Stimulated activated CD4-positive, alpha-beta T cell treated with anti-CD3 and anti-CD28 coated beads, TNF-alpha, amount 100 ng/mL, for 4 hours (primary cell): ENCODE measurements at places on chromosomes 11 and 22.

DNA sequence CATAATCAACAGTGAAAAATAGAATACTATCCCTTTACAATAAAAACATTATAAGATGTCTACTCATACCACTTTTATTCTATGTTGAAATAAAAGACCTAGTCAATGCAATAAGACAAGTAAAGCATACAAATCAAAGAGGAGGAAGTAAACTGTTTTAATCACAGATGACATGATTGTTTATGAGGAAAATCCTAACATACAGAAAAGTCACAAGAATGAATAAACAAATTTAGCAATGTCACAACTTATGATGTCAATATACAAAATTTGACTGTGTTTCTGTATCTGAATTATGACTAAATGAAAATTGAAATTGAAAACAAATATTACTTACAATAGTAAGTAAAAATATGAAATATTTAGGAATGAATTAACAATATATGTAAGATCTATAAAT lies 221.9 kb upstream of the GRIA4 start:
- no peak for DNase-seq

- no peak for DNase-seq
These were observed 87.5 kb downstream of the RRM1 start for GRCh38 chr11:4181782-4182721.

GRCh38 chr22:46159212-46159611 lies 8.9 kb downstream of the PPARA start:
- no peak for DNase-seq

- no peak for DNase-seq
These were observed 13.5 kb downstream of the FSHB start for GRCh38 chr11:30244265-30244664.

GRCh38 chr11:126485021-126485792 lies 129.7 kb downstream of the ST3GAL4 start:
- DNase-seq = no peak

DNA sequence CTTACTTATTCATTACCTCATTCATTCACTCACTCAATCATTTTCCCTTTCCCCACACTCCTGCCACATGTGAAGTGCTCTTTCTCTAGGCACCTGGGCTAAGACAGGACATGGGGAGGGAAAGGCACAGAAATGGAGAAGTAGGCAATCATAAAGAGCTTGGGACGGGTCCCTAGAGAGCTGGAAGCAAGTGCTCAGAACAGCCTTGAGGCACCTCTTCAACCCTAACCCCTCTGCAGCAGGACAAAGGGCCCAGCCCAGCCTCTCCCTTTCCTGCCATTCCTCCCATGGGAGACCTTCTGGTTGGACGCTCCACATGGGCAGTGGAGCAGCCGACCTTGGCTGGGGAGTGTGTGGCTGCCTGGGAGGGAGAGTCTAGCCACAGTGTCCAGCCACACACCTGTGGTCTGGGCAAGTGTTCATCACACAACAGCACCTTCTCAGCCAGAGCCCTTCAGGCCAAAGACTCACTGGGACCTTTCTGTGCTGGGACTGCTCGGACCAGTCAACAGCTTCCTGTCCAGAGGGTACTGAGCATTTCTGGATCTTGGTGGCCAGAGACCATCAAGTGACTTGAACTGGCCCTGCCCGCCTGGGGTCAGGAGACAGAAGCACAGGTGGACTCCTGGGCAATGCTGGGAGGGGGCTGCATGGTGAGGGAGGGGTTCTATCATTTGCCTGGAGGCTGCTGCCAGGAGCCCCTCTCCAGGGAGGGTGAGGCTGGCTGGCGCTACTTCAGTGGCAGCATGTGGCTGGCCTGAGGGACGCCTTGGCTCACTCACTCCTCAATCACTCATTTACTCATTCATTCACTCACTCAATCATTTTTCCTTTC lies 1.0 kb upstream of the MUC5AC start:
- no peak for DNase-seq

DNA sequence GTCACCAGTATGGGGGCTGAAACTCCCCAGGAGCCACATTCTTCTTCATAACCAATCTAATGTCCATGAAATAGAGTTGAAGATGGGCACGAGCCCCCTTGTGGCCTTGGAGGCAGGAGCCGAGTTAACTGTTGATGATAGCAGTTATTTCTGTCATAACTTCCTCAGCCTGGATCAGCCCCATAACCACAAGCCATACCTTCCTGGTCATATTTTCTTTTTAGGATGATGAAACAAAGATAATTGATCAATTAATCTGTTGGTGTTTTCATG lies 65.0 kb upstream of the TTC12 start:
- no peak for DNase-seq

DNA sequence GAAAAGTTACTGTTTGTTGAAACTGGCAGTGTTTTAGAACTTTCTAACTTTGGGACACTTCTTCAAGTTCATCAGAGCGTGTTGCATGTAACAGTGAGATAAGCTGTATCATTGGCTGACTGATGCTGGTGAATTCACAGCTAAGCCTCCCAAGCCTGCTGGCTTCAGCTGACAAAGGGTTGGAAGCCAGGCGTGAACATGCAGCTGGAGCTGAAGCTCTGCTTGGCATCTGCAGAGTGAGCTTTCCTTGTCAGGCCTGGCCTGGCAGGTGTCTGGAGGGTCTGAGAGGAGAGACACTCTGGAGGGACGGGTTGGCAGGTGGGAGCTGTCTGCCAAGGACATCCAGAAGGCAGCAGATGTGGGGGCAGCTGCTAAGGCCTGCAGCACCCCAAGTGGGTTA lies 1.5 kb downstream of the AMPD3 start:
- no peak for DNase-seq

DNA sequence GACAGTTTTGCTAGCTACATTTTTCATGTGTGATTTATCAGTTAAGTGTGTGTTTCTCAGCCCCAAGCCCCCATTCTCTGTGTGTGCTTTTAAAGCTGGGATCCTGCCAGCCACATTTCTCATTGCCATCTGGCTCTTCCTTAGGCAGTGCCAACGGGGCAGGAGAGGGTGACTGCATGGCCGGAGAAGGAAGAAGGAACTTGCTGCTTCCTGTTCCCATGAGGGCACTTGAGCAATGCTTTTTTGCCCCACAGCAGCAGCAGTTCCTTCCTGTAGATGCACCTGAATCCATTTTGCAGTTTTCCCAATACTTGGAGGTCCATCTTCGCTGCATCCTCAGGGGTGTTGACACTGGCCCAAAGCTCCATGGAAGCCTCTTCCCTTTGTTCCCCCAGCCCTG lies 37.5 kb downstream of the TNRC6B start:
- no peak for DNase-seq

- no peak for DNase-seq
These were observed 6.6 kb upstream of the MRGPRG start for GRCh38 chr11:3225159-3225758.

- DNase-seq = no peak
These were observed 22.0 kb downstream of the TP53AIP1 start for GRCh38 chr11:128920666-128921065.

GRCh38 chr11:8336356-8337129 lies 72.9 kb upstream of the LMO1 start:
- DNase-seq = no peak

DNA sequence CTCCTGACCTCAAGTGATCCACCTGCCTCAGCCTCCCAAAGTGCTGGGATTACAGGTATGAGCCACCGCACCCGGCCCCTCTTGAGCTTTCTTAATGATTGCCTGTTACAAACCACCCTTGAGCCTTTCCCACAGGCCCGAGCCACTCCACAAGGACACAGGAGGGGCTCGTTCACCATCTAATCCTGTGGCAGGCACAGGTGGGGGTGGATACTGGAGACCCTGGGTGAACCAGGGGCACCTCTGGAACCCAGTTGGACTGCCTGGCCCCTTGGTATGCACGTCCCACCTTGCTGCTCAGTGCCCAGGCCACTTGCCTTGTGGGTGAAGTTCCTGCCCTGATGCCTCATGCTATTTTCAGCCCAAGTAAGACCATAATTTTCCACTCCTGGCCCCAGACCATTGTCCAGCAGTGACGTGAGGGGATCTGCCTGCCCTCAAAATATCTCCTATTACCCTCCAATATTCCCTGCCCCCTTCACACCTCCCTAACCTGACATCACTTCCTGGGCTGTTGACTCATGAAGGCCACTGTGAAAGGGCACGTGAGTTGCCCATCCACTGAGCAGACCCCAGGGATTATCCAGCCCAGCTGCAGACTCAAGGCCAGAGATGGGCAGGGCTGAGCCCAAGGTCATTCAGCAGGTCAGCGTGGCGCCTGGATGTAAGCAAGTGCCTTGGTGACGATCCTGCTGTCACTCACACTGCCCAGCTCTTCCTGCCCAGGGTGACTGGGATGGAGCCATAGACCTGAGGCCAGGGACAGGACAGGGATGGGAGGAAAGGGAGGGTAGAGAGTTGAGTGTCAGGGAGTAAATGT lies 19.6 kb downstream of the P2RY2 start:
- DNase-seq = no peak

DNA sequence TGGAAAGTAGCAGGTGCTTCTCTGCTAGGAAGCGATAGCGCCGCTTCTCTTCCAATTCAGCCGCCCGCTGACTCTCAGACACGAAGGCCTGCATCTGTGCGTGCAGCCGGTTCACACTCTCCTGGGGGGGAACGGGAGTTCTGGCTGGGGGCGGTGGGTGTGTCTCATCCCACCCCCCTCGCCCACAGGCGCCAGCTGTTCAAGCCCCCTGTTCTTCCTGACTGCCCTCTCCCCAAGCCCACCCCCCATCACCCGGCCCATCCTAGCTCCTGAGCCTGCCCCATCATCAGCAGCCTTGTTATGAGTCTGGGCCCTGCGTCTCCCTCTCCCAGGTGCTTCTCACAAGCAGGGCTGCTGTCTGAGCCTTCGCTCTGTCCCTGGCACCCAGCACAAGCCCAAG lies 13.1 kb upstream of the SLC16A8 start:
- DNase-seq = no peak

DNA sequence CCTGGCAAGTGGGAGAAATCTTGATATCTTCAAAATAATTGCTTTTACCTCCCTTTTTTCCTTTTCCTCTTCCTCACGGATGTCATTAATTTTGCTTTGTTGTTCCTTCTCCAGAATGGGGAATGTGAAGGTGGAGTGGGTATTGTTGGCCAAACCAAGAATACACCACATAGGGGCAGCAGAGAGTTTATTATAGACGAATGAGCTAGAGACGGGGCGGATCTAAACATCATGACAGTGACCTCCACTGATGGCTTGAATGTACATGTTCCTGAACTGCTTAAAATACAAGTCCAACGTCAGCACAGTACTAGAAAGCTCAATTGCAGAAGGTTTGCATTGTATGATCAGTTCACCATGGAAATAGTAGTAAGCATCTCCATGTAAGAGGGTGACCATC lies 122.3 kb upstream of the SNX19 start:
- no peak for DNase-seq

- DNase-seq = no peak
These were observed 94.0 kb downstream of the AMBRA1 start for GRCh38 chr11:46499821-46500220.

GRCh38 chr11:118933486-118933885 lies 7.8 kb upstream of the BCL9L start:
- no peak for DNase-seq

DNA sequence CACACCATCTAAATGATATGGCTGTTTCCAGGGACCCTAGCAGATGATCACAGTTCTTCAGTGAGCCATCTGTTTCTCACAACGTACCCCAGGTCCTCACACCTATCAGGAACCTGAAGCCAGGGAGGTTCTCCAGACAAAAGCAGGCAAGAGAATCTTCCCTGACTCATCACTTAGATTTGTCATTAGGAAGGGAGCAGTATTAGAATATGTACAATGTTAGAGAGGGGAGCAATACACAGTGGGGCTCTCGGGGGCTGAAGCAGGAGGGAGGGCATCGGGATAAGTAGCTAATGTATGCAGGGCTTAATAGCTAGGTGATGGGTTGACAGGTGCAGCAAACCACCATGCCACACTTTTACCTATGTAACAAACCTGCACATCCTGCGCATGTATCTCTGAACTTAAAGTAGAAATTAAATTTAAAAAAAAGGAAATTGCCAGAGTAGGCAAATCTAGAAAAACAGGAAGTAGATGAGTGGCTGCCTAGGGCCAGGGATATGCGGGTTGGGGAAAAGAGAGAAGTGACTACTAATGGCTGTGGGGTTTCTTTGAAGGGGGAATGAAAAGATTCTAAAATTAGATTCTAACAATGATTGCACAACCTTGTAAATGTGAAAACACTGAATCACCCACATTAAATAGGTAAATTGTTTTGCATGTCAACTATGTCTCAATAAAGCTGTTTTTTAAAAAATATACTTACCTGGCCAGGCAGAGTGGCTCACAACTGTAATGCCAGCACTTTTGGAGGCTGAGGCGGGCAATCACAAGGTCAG lies 14.4 kb downstream of the C22orf42 start:
- DNase-seq = no peak

GRCh38 chr11:110711776-110712658 lies at the start of gene ARHGAP20:
ARHGAP20 (minus strand) TSS chr11:110712437; CDS start chr11:110712231, 206 bp downstream.
- DNase-seq = peak; percentile 1

GRCh38 chr11:6771926-6772893 lies at the start of gene OR2AG2:
OR2AG2 (minus strand) TSS chr11:6771976; CDS start chr11:6768957, 3,019 bp downstream.
- DNase-seq = no peak

- DNase-seq = no peak
These were observed 7.3 kb downstream of the KRTAP5-9 start for GRCh38 chr11:71555508-71555907.

DNA sequence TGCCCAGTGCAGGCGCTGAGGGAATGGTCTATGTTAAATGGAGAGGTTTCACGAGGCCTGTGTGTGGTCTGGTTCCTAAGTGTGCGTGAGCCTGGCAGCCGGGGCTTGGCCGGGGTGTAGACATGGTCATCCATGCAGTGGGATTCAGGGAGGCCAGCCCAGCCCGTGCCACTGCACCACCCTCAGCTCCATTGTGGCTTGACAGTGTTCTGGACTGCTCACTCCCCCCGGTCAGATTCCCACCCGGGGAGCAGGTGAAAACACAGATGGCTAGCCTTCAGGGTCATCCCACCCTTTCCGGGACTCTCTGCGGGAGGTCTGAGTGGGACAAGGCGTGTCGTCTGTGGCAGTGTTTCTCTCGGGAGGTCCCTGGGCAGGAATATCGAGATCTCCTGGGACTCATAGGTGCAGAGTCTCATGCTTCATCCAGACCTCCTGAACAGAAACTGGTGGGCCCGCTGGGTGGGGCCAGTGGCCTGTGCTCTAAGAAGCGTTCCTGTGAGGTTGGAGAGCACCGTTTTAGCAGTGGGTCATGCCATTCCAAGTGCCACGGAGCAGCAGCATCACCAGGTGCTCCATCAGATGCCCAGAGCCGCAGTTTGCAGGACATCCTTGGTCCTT lies 52.3 kb downstream of the ST14 start:
- DNase-seq = no peak

DNA sequence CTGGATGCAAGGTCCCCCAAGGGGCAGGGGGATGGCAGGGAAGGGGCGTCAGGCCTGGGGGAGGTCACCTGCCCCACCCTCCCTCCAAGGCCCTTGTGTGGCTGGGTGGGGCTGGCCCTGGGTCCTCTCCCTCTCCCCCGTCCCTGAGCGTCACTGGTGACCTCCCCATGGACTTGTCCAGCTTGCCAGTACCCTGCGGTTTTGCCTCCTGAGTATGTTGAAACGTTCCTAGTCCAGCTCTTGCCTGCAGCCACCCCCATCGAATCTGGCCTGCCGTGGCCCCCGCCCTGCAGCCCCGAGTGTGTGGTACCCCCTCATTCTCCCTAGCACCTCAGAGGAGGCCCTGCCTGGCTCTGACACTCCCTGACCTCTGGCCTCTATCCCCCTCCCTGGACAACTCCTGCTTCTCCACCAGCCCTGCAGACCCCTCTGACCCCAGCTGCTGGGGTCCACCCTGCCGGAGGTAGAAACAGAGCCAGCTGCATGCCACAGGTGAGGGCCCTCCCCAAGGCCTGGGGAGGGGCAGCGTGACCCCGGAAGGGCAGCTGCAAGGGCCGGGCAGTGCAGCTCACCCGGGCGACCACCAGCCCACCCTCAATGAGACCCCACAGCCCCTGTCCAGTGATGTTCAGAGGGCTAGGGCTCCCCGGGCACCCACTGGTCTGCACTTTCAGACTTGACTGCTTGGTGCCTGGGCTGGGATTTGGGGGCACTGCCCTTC lies 4.1 kb upstream of the MUC6 start:
- DNase-seq = no peak
